ENCODE measurements at places on chromosomes 11 and 22.

GRCh38 chr11:122723576-122723975 lies 68.1 kb downstream of the UBASH3B start:
- DNase-seq, result no peak

DNA sequence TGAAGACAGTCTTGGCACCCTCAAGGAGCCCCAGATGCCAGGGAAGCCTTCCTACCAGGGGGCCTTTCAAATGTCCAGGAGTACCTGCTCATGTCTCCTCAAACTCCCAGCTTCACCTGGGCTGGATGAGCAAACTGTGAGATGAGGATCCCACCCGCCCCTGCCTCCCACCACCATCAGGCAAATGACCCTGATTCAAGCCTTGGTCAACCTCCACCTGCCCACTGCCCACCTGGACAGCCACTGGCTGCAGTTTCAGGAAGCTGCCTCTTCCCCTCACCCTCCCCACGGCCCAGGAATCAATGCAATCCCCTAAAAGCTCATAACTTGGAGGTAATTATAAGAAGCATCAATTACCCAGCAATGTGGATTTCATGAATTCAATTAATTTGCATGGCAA lies 122.7 kb downstream of the BUD13 start:
- DNase-seq, result no peak

- DNase-seq, result no peak
Measured at GRCh38 chr22:27639248-27640086, 162.1 kb downstream of the MN1 start.

DNA sequence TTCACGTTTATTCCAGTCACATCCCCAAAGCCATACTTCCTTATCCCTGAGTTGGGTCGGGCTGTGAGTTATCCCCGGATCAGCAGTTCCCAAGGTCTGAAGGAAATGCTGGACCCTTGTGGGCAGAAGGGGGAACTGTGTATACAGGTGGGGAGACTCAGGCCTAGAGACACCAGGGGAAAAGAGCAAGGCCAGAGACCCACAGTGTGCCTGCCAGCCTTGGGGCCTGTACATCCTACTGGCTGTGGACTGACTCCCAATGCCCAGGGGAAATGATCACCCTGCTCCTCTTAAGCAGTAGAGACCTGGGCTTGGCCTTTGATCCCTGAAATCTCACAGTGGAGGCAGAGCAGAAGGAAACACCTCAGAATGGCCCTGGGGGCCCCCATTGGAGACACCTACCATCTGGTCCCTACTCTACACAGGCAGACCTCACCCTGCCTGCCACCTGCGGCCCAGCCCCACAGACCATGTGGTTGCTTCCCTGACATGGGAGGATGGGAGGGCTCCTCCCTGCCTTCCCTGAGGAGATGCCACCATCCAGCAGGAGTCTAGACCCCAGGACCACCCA lies 1.3 kb downstream of the SELENOM start:
- no peak for DNase-seq

- DNase-seq, result no peak
Measured at GRCh38 chr22:42655693-42656092, 6.5 kb upstream of the CYB5R3 start.

DNA sequence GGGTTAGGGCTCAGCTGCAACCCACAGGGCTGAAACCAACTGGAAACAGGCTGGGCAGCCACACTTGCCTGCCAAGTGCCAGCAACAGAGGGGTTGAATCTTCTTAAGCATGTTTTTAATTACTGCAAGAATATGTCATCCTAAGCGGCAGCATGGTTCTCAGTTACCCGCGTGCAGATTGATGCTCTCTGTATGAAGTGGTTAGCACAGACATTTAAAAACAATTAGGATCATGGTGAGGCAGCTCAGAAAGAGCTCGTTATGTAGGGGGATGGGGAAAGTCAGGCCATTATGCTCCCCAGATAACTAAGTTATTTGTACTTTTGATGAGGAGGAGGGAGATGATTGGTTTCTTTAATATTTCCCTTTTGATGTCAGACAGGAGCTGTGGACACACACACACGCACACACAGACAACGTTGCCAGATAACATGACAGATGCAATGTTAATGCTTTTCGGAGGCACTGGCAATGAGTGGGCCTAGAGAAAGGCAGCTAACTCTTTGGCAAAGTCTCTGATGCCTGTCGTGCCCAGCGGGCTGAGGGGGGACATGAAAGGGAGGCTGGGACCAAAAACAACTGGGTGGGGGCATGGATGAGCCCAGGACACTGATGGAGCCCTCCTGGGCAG lies 389.7 kb downstream of the NXPE2 start:
- no peak for DNase-seq

- peak; percentile 41 for DNase-seq
Measured at GRCh38 chr11:36306888-36307287, 10.8 kb downstream of the PRR5L start.

DNA sequence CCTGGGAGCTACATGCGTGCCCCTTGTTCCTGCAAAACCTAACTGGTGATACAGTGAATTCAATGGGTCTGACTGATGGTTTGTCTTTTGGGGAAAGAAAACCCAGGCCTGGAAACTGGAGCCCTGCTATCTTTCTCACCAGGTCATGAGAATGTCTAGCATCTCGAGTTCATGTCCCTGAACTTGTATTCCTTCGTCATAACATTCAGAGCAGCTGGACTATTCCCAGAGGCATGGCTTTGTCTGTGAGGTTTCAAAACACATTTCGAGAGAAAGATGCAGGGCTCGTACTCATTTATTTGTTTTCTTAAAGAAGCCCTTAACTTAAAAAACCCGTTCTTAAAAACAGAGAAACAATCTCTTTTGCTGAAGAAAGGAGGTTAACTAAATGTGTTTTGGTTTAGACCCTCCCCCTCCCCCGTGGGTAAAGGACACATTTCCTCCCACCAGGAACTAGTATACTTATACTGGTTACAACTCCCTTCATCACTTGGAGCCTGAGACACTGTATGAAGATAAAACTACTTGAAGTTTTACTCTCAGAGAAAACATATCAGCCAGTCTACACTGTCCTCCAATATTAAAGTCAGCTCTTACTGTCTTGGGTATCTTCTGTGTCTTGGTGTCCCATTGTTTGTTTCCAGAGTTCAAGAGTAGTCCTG lies 43.2 kb downstream of the ME3 start:
- DNase-seq, result no peak

DNA sequence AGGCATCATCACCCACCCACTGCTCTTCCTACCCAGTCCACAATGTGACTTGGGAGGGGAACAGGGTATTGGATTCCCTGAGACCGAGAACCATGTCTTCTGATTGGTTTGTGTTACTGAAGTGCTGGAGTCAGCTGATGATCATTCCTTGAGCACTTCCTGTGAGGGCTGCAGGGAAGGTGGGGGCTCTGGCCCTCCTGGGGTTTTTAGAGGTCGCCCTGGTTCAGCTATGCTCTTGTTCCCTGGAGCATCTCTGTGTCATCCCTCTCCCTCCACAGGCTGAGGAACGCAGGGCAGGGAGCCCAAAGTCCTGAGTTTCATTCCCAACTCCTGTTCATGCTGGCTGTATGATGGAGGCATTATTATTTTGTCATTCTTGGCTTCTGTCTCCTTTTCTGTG lies 6.7 kb downstream of the ZC3H7B start:
- DNase-seq, result no peak

GRCh38 chr11:60813324-60813723 lies 28.2 kb downstream of the MS4A10 start:
- no peak for DNase-seq

DNA sequence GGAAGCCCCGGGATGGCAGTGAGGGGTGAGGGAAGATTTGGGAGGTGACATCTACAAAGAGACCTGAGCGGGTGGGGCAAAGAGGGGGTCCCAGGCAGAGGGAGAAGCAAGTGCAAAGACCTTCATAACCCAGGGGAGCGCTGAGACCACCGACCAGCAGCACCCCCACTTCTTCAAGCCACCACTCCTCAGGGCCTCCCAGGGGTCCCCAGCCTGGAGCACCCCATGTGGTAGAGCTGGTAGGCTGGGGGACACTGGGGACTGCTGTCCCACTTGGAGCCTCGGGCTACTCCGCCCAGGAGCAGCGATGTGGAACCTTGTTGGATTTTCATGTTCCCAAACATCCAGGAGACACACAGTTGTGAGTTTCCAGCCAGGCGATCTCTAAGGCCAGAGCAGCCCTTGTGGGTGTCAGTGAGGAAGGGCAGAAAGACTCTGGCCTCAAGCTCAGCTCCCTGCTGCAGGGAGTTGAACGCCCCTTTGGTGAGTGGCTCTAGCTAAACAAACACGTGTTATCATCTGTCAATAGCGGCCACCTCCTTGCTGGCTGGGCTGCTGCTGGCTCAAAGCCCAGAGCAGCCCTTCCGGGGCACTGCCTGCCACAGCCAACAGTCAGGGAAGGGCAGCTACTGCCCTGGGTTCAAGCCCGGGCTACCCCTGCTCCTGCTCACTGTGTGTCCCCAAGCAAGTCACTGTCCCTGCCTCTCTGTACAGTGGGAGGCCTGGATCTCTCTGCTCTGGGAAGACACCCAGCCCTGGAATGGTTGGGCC lies 25.7 kb upstream of the CHKA start:
- DNase-seq, result peak; percentile 84

DNA sequence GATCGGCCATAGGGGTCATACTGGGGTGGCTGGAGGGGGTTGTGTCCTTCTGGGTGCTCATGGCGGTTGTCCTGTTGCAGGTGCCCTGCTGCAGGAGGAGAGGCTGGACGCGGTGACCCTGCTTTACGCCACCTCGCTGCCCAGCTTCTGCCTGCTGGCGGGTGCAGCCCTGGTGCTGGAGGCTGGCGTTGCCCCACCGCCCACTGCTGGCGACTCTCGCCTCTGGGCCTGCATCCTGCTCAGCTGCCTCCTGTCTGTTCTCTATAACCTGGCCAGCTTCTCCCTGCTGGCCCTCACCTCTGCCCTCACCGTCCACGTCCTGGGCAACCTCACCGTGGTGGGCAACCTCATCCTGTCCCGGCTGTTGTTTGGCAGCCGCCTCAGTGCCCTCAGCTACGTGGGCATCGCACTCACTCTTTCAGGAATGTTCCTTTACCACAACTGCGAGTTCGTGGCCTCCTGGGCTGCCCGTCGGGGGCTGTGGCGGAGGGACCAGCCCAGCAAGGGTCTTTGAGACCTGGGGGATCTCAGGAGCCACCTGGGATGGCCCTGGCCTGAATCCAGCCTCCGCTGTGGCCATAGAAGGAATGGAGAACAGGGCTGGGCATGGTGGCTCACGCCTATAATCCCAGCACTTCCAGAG lies 11.1 kb downstream of the SLC35E4 start:
- no peak for DNase-seq

DNA sequence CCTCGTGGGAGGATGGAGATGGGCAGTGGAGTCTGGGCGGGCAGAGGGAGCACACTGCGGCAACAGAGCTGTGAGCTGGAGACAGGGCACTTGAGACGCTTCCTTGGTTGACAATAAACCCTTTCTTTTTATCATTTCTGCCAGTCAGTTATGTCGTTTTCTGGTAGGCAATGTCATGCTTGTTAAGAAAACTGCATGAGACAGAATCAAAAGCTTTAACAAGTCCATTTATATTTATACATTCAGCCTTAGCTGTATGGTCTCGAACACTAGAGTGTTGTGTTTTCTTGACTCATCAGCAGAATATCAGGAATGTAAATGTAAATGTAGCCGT lies 31.9 kb downstream of the PPFIA1 start:
- no peak for DNase-seq

DNA sequence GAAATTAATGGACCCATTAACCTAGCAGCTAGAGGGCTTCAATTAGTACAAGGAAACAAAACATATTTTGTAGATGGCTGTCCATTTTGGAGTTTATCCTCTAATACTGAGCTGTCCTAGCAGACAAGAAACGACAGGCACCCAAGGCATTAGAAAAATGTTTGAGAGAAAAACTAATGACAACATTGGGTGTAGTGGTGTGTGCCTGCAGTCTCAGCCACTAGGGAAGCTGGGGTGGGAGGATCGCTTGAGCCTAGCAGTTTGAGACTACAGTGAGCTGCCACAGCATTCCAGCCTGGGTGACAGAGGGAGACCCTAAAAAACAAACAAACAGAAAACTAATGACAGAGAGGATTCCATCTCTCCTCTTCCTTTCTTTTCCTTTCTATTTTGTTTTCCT lies 1.5 kb downstream of the A4GALT start:
- DNase-seq, result no peak

- DNase-seq, result no peak
Measured at GRCh38 chr22:47073075-47073474, 310.6 kb downstream of the TBC1D22A start.

DNA sequence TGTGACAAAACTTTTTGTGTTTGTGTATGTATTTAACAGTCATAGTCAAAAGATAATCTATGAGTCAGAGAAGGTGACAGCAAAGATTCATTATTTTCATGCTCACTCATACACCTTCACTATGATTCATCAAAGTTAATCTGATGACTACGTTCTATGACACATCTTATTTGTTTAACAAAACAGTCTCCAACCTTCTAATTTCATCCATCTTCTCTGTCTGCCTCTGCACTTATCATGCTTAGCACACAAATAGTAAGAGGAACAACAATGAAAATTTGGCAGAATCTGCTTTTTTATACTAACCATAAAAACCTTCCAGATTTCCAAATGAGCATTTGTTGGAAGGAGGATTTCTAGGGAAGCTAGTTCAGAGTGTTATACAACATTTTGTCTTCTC lies 568.9 kb downstream of the LUZP2 start:
- peak; percentile 3 for DNase-seq

DNA sequence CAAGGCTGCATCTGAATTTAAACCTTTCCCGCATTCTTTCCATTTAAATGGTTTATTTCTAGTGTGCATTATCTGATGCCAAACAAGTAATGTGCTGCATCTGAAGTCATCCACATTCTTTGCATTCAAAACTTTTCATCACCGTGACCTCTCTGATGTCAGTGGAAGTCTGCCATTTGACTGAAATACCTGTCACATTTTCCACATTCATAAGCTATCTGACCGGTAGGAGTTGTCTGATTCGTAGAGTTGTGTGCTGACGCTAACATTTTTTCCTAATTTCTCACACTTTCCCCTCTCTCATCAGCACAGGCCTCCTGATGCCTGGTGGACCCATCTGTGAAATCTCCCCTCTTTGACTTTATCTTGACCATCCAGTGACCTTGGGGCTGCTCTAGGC lies 79.9 kb upstream of the BARX2 start:
- no peak for DNase-seq

GRCh38 chr11:95451682-95452081 lies 220.7 kb upstream of the SESN3 start:
- DNase-seq, result no peak

- no peak for DNase-seq
Measured at GRCh38 chr11:114044042-114044871, 15.3 kb upstream of the ZBTB16 start.

DNA sequence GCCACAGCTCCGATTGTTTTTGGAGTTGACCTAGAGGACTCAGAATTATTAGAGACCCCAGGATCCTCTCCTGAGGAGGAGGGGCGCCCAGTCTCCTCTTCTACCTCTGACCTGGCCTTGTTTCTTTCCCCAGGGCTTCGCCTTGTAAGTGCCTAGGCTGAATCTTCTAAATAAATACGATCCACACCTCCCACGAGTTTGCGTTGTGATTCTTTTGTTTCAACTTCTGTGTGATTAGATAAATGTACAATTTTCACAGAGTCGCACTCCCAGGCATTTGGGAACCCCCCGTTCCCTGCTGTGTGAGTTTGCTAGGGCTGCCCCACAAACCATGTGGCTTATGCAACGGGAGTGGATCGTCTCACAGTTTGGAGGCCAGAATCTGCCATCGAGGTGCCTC lies 1.2 kb downstream of the KRTAP5-8 start:
- no peak for DNase-seq

All from LoVo (cell line).